ENCODE measurements at places on chromosomes 5 and 9.

DNA sequence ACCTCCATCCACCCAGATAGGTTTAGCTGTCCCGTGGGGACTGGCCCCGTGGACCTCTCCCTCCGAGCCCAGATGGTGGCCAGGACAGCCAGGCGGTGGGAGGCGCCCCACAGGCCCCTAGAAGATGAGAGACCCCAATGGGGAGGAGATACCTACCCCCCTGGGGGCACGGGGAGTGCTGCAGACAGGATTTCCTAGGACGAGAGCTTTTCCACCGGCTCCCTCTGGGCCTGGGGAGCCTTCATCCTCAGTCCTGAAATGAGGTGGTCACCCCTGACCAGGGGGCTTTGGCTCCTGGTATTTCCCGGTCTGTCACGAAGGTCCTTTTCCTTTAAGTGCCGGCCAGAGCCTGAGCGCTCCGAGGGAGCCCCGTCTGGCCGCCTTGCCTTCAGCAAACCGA, 46.8 kb downstream of the MRPL36 start:
- no peak for DNase-seq

- DNase-seq, result no peak
Observed at GRCh38 chr9:124452841-124453585, 2.8 kb downstream of the ADGRD2 start.

- no peak for DNase-seq
Observed at GRCh38 chr5:146151970-146152369, 30.5 kb downstream of the LARS1 start.

GRCh38 chr5:39369123-39369815, 5.0 kb upstream of the C9 start:
- DNase-seq, result no peak

DNA sequence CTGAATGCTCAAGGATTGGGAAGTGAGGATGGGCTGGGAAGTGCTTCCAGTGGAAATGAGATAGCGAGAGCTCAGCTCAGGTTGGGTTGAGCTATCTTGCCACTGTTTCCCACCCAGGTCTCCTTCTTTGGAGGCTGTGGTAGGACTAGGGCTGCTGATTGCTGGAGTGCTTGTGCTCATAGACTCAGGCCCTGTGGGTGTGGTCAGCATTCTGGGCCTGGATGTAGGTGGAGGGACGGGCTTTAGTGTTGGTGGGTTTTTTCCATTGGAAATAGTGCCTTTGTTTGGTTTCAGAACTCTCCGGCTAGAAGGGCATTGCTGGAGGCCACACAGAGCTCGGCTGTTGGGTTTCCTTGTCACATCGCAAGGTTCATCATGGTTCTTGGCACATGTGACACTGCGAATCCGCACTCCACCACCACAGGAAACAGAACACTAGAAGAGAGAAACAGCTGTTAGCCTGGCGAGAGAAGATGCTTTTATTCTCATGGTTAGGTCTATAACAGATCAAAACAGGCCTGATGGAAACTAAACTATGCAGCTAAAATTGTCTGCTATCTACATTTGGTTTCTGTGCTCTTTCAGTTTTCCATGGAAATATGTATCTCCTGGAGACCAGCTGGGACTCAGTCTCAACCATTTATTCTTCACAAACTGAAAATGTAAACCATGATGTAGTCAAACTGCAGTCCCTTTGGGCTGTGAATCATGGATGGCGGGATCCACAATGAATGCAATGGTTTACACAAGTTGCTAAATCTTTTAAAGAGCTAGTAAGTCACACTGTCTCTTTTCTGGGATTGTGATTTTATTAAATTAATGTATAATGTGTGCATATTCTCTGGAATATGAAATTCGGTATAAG, 136.2 kb downstream of the TARS1 start:
- no peak for DNase-seq

DNA sequence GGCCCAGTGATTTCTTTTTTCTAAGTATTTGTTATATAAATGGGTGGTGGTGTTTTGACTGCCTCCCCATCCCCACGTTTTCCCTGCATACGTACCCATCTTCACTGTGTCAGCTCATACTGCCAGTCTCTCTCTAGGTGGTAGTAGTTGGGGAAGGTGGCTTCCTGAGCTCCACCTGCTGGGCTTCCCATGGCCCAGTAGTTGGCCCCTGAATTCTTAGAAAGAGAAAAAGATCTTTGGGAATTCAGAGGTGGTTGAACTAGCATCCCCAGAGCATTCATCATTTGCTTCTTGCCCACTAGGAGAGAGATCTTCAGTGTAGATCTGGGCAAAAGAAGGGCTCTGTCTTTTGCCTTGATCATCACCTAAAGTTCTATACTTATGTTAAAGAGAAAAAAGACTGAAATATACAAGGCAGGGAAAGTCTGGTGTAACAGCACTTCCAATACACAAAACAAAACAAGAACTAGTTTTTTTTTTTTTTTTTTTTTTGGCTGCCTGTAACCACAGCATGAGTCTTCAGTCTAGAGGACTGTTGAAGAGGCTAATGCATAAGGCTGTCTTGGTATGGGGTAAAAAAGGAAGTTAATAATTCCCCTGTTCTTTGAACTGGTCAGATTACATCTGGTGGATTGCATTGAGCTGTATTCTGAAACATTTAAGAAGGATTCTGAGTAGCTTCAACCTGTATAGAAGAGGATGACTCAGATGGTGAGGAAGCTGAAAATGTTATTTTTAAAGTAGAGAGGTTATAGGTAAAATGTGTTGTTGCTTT, 128.7 kb downstream of the ATG10 start:
- DNase-seq, result no peak

GRCh38 chr5:94524841-94525697, 93.3 kb downstream of the KIAA0825 start:
- peak; percentile 22 for DNase-seq

GRCh38 chr9:87588339-87588738, 90.7 kb downstream of the DAPK1 start:
- DNase-seq, result no peak

DNA sequence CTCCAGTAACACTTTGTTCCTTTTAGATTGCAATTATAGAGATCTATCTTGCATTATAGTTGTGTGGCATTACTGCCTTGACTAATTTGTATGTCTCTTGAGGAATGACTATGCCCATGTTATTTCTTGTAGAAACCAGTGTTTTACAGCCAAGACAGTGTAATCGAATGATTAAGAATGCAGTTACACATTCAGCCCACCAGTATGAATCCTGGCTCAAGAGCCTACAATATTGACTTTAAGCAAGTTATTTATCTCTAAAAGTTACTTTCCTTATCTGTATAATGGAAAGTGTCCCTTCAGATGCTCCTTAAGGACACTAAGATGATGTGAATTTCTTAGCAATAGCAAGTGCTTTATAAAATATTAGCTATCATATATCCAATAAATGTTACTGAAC, 9.7 kb upstream of the SNX24 start:
- no peak for DNase-seq

- DNase-seq, result no peak
Observed at GRCh38 chr5:169757016-169757415, 119.9 kb downstream of the DOCK2 start.

- DNase-seq, result no peak
Observed at GRCh38 chr5:181204826-181205760, at the start of gene TRIM7. Gene TRIM7 (minus strand): TSS chr5:181205196. CDS start chr5:181205110, 86 bp downstream.
